H9 (cell line): ENCODE measurements at places on chromosomes 5 and 9.

DNA sequence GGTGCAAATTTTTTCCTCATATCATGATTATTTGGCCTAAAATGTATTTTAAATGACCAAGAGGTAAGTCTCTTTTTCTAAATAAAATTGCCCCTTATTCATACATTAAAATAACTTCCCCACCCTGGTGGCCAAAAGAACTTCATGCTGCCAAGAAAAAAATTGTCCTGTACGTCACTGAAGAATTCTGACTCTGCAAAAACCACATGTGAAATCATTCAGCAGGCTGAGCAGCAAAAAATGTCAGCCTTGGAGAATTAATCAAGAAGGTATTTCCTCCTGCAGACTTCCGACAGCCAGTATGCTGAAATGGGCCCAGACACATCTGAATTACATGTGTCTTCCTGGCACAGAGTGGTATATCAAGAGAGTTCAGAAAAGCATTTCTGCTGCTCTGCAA lies 94.6 kb upstream of the HMHB1 start:
- DNase-seq = no peak

- no peak for DNase-seq
Observed at GRCh38 chr5:131413605-131414559, 150.0 kb downstream of the CDC42SE2 start.

- DNase-seq = no peak
Observed at GRCh38 chr5:106451998-106452397, 1218.7 kb downstream of the EFNA5 start.

GRCh38 chr9:14706530-14707140 lies 13.4 kb upstream of the ZDHHC21 start:
- DNase-seq = no peak

- DNase-seq = peak; percentile 77
Observed at GRCh38 chr5:122415030-122415800, 103.2 kb downstream of the SNCAIP start.

DNA sequence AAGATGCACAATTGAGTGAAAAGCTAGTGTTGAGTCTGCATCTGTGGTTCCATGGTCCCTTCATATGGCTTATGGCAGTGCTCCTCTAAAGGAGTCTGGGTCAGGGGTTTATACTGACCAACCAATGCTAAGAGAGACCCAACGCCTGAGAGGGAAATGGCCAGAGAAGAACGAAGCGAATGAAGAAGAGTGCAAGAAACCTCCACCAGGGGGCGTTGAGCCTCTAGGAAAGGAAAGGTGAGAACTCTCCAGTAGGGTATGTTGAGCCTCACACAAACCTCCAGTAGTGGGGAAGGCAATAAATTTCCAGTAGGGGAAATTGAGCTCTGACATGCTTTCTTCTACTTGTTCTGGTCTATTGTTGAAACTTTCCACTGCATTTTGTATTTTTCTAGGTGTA lies 470.6 kb downstream of the PRDM9 start:
- peak; percentile 84 for DNase-seq

DNA sequence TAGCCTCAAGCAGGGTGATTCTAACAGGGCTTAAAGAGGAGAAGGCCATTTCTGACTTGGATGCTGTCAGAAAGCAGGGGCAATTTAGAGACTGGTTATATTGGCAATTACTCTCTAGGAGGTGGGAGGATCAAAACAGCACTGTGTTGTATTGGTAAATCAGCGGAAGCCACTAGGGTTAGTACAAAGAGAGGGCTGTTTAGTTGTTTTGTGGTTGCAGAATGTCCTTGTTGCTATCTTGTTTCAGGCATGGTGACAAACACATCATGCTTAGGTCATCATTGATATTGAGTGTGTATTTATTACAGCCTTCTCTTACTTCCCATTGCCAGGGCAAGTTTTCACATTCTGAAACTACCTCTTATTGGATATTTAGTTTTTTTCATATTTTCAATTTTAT lies 165.3 kb downstream of the TAF11L14 start:
- no peak for DNase-seq

DNA sequence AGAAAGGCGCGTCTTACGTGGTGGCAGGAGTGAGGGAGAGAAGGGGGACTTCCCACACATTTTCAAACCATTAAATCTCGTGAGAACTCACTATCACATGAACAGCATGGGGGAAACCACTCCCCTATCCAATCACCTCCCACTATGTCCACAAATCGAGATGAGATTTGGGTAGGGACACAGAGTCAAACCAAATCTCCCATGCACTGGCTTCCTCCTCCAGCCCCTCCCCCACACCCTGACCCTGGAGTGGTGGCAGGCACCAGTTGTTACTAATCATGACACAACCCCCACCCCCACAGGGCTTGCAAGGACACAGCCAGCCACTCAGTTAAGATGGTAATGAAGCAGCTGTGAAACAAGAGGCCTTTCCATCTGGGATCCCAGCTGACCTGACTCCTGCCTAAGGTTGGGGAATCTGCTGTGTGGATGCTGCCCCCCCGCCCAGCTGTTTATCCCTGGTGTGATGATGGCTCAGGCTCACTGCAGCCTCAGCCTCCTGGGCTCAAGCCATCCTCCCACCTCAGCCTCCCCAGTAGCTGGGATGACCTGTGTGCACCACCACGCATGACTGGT lies 57.1 kb upstream of the FUBP3 start:
- peak; percentile 89 for DNase-seq

GRCh38 chr5:64827703-64828102 lies 59.0 kb downstream of the CWC27 start:
- no peak for DNase-seq

- no peak for DNase-seq
Observed at GRCh38 chr9:110156902-110157301, 51.1 kb downstream of the C9orf152 start.

GRCh38 chr9:650362-650761 lies 191.1 kb upstream of the DMRT1 start:
- DNase-seq = peak; percentile 49

GRCh38 chr5:891837-892393 lies 686 bp downstream of the BRD9 start:
- no peak for DNase-seq

DNA sequence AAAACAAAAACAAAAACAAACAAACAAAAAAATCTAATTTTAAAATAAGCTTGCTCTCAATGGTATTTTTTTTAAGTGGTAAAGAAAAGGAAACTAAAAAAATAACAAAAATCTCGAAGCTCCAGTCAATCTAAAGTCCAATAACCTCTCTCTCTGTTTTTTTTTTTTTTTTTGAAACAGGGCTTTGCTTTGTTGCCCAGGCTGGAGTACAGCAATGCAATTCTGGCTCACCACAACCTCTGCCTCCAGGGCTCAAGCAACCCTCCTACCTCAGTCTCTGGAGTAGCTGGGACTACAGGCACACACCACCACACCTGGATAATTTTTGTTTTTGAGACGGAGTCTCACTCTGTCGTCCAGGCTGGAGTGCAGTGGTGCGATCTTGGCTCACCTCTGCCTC lies 25.9 kb upstream of the GLDC start:
- no peak for DNase-seq

DNA sequence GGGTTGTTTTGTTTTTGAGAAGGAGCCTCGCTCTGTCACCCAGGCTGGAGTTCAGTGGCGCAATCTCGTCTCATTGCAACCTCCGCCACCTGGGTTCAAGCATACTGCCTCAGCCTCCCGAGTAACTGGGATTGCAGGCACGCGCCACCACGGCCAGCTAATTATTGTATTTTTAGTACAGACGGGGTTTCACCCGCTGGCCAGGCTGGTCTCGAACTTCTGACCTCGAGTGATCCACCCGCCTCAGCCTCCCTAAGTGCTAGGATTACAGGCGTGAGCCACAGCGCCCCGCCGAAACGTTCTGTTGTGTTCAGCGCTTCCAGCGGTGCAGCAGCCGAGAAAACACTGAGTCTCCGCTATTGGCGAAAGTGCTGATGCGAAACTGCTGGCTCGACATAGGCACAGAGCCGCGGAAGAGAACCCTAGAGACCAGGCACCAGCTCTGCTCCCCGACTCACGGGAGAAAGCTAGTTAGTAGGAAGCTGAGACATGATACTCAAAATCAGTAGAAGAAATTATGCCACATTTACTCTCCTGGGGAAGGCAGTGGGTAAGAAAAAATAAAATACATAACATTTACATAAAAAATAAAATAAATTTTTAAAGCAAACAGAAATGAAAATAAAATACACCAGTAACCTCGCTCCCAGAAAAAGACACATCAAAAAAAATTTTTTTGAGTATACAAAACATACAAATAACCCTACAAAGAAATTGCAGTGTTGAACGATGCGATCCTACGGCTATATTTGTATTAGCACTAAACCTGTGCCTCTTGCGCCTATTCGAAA lies 31.6 kb downstream of the ANXA2R start:
- DNase-seq = peak; percentile 90

- DNase-seq = no peak
Observed at GRCh38 chr9:36858805-36859375, 175.2 kb downstream of the PAX5 start.

DNA sequence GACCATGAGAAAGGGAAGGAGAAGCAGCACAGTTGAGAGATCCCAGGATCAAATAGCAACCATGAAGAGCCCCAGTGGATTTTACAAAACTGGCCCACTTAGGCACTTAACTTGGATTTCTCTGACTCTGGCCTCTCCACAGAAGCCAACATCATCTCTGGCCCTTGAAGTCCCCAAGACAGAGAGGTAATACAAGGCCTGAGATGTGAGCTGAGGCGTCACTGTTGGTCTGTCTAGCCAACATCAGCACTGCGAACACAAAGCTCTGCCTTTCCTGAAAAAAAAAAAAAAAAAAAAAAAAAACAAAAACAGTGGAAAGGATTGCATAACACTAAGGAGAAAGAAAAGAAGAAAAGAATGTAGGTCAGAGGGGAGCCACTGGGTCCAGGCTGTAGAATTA lies 378.3 kb downstream of the BRINP1 start:
- DNase-seq = no peak

DNA sequence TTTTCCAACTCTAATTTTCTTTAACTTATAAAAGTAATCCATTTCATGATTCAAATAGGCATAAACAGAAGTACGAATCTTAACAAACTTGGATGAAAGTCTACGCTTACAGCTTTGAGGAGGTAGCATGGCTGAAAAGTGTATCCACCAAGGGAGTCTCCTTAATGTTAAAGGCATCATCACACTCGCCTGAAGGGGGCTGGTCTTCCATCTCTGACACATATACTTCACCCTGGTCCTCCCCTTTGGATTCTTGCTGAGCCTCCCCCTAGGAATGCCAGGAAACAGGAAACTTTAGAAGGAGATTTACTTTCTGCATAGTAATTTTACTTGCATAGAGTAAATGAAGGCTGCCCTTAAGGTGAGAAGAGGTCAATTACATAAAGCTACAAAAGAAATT lies 10.3 kb upstream of the NME5 start:
- peak; percentile 37 for DNase-seq

DNA sequence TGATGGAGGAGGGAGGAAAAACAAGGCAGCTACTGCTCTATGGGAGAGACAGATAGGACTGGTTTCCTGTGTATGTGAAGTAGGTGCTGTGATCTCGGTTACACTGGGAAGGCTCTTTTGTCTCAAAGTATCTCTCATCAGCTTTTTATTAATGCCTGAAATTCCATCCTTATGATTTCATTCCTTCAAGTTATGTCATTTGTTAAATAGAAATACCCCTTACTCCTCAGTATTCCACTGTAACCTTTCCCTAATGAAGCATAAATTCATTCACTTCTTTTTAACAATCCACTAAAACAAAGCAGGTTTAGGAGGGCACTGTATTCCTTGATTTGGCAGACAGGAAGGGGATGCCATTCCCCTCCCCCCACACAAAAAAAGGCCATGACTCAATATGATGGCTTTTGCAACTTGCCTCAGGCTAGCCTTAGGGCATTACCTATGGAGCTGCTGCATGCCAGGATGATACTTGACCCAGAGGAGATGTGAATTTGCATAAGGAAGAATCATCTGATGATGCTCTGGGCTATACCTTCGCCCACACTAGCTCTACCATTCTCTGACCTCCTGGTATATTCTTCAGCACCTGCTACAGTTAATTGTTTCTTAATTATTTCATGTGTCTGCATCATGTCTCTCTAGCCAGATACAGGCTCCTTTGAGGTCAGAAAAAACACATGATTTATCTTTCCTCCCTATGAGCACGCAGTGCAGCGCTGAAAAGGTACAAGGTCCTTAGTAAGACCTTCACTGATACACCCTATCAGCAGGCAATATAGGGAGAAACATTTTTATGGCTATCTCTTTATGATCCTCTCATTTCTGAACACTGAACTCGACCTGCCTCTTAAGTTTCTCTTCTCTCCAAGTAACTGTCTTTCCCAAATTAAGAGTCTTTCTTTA lies 26.3 kb downstream of the NR3C1 start:
- DNase-seq = peak; percentile 77

DNA sequence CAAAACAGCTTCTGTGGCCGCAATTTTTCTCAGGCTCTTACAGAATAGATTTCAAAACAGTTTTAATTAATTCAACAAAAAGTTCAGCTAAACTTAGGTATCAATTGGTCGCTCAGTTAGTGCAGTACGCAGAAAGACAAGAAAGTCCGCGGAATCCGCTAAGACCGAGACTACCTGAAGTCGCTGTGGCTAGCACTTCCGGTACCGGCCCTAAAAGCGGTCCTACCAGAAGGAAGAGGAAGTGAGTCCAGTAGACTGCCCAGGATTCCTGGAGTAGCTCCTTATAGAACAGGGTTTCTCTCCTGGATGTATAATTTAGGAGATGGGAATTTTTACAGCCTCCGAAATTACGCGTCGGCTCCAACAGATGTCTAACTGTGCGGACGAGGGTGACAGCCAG lies 16.6 kb upstream of the PCDHB2 start:
- no peak for DNase-seq

- DNase-seq = no peak
Observed at GRCh38 chr5:138944527-138945322, 69.6 kb upstream of the LRRTM2 start.

DNA sequence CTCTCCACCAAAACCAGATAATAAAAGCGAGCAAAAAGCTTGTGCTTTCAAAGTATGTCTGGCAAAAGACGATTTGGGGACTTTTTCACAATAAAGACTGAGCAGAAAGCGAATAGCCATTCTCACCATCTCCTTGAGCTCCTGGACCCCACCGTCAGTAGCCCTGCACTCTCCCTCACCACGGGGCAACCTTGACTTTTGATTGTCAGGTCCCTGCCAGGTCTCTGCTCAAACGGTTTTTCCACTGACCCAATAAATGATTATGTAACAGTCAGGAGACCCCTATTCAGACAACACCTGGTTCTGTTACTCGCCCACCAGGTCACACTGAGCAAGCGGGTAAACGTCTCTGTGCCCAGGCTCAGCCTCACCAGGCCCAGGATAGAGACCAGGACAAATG lies 131.3 kb downstream of the MVB12B start:
- peak; percentile 6 for DNase-seq

DNA sequence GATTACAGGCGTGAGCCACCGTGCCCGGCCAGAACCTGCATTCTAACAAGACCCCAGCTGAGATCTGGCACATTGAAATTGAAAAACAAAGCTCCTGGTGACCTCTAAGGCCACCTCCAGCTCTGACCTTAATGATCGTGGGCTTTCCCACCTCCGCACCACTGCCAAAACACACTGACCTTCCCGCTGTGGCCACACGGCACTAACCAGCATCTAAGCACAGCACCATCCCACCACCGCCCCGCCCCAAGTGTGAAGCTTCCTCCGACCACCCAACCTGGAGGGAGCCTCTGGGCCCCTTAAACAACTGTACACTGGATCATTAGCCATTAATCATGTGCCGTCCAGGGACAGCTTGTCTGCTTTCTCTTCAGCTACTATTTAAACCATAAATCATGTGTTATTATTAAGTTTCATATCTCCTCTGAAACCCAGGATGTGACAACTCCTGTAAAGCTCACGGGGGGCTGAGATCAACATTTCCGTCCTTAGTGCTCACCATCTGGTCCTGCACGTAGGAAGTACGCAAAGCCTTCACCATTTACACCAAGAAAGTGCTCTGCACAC lies 80.6 kb downstream of the COL23A1 start:
- no peak for DNase-seq

GRCh38 chr5:124550731-124551130 lies 195.7 kb downstream of the ZNF608 start:
- no peak for DNase-seq
